CD4-positive, alpha-beta memory T cell (primary cell): ENCODE measurements at places on chromosomes 6 and 20.

- DNase-seq = no peak
Measured at GRCh38 chr6:107813555-107814194, 10.4 kb downstream of the SCML4 start.

DNA sequence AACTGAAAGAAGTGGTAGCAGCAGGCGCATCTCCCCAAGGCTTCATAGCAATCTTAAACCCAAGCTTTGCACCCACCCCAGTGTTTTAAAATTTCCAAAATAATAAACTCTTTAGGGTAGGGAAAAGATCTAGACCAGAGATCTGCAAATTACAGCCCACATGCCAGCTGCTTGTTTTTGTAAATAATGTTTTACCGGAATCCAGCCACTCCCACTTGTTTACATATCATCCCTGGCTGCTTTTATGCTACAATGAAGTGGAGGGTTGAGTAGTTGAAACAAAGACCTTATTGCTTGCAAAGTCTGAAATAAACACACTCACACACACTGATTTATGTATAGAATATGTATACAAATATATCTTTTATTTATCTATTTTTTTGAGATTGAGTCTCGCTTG is 30.0 kb downstream of the SLX4IP start:
- DNase-seq = no peak

- DNase-seq = no peak
Measured at GRCh38 chr6:124640432-124640831, 321.8 kb upstream of the RNF217 start.

DNA sequence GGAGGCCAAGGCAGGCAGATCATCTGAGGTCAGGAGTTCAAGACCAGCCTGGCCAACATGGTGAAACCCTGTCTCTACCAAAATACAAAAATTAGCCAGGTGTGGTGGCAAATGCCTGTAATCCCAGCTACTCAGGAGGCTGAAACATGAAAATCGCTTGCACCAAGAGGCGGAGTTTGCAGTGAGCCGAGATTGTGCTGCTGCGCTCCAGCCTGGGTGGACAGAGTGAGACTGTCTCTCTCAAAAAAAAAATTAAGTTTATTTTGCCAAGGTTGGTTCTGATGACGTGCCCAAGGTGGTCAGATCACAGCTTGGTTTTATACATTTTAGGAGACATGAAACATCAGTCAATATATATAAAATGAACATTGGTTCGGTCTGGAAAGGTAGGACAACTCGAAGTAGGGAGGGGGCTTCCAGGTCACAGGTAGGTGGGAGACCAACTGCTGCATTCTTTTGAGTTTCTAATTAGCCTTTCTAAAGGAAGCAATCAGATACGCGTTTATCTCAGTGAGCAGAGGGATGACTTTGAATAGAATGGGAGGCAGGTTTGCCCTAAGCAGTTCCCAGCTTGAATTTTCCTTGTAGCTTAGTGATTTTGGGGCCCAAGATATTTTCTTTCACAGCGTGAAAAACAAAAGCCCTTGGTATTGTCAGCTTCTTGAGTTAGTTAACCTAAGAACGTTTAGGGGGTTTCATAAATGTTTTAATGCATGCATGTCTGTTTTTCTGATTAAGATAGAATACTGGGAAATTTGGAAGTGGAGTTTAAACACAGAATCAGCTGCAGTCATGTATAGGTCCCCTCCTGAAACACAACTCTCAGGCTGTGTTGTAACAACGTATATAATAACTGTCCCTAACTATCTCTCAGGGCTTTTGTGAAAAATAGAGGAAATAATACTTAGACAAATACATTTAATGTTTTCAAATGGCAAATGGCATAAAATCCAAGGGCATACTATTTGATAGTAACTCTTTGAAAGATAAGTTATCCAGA is 16.7 kb downstream of the ACOT13 start:
- DNase-seq = no peak

DNA sequence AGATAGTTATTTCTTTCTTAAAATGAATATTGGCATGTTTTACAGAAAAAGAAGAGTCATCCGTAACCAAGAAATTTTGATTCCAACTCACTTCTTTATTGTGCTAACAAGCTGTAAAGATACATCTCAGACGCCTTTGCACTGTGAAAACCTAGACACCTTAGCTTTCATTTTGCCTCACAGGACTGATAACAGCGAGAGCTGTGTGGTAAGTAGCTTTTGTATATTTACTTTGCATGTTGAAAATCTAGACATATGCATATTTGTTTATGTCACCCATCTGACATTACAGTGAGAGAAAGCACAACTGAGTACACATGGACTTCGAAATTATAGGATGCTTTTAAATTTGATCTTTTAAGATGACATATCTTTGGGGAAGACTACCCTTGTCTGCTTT is 64.7 kb downstream of the CCN2 start:
- no peak for DNase-seq

DNA sequence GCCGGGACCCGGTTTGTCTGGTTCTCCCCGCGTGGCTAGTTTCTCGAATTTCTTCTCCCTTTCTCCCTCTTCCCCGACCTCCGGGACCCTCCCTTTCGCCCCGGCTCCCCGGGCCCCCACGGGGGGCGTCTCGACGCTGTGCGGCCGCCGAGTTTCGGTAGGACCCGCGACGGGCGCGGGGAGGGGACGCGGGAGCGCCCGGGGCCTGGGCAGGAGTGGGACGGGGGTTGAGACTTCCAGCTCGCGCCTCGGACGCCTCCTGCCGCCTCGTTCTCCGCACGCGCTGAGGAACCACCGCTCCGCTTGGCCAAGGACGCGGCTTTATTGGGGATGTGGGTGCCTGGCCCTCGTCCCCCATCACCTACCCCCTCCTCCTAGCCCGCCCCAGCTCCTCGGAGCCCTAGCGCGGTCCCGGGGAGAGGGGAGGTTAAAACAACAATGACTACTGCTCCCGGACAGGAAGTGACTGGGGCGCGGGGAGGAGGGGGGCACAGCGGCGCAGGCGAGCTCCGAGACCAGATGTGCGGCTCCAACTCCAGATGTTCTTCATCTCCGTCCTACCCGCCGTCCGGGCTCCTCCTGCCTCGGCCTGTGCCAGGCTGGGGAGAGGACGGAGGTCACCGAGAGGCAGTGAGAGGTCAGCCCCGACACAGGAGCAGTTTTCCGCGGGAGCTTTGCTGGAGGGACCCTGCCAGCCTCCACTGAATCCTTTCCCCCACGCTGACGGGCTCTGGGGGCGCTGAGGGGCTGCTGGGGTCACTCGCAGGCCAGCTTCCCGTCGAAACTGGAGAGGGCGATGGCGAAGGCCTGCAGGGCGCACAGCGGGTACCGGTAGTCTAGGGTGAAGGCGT is 917 bp upstream of the TEAD3 start:
- DNase-seq = peak; percentile 56

GRCh38 chr6:42619963-42620362 is 56.1 kb downstream of the UBR2 start:
- DNase-seq = no peak

DNA sequence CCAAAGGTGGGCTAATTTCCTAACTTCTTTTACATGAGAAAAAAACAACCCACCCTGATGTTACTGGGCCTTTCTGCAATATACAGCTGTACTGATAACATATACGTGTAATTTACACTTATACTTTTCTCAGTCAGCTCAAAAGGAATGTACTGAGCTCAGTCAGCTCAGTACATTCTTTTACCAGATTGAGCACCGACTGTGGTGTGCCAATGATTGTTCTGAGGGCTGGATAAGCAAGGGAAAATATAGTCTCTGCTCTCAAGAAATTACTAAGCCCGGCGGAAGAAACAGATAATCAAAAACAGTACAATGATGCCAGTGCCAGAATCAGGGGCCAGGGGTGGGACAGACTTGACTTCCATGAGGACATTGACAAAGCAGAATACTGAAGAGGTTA is 10.0 kb upstream of the BLOC1S5 start:
- no peak for DNase-seq

GRCh38 chr6:7245668-7246393 is 67.2 kb downstream of the SSR1 start:
- no peak for DNase-seq
